ENCODE measurements at places on chromosomes 2 and 18.
A peak's percentile ranks its signal among the peaks of the same experiment; 100 is the strongest.

- no peak for DNase-seq
Measured at GRCh38 chr2:67773851-67774250, 289.0 kb downstream of the C1D start.

DNA sequence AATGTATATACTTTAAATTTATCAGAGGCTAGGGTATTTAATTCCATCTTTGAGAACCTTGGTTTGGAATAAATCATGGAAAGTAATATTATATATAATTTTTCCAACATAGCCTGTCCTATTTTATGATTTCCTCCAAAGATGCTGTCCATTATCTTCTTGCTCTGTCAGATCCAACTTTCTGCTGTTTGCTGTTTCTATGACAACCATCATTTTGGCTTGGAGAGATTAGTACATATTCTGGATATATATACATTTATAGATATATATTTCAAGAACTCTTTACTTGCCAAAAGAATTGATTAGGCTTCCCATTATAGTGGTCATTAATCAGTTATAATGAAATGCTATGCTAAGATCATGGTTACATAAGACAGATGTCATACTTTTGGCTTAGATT lies 31.3 kb downstream of the CSRNP3 start:
- DNase-seq: no peak

GRCh38 chr2:227908266-227909054 lies 37.0 kb downstream of the DAW1 start:
- DNase-seq: no peak

DNA sequence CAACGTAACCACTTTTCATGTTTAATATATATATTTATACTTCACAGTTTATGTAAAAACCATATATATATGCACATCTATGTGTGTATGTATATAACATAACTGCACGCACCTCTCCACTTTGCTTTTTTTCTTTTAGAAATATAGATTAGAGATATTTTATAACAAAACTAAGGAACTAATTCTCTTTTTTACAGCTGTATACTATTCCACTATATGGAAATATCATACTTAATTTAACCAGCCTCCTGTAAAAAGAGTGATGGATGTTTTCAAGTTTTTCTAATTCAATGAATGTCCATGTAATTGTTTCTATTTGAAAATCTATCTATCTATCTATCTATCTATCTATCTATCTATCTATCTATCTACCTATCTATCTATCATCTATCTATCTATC lies 4.6 kb downstream of the ARHGAP15 start:
- DNase-seq: no peak

DNA sequence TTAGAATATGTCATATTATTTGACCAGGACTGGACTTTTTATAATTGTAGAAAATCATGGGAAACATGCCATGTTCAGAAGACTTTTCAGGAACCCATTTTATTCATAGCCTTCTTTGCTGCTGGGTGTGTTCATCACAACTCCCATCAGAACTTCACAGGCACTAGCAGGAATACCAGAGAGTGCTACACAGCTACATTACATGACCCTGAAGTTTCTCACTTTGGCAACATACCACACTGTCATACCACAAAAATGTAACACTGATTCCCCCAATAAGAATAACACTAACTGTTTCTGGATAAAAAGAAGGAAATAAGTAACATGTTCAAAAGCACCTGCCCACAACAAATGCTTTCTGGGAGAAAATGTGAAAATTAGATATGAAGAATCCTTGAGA lies 405.4 kb downstream of the CDH2 start:
- no peak for DNase-seq

GRCh38 chr2:48169141-48169592 lies 262.9 kb upstream of the FBXO11 start:
- no peak for DNase-seq

GRCh38 chr2:54092940-54093339 lies 22.5 kb upstream of the ACYP2 start:
- no peak for DNase-seq

- DNase-seq: peak; percentile 99
Measured at GRCh38 chr18:80034068-80034851, at the start of gene RBFA. Gene RBFA, plus strand, starts transcription at chr18:80034434. Its CDS starts 62 bp downstream, at chr18:80034496.

DNA sequence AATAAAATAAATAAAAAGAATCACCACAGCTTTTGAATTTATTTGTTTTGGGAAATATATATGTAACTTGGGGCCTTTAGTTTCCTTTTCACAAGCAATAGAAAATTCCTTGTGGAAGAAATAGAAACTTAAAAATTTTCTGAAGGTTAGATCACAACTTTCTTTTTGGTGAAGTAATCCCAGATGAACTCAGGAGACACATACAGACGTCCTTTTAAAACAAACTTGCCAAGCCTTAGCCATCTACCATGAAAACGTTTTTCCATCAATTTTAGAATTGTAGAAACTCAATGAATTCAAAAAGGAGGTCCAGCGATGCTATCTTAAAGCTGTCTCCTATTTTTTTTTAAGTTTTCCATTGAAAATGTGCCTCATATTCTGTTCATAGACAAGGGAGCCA lies 225.6 kb downstream of the ASXL3 start:
- no peak for DNase-seq

All from hypothalamus (tissue), 51 donors.